ENCODE measurements at places on chromosomes 11 and 22.
A peak's percentile ranks its signal among the peaks of the same experiment; 100 is the strongest.

DNA sequence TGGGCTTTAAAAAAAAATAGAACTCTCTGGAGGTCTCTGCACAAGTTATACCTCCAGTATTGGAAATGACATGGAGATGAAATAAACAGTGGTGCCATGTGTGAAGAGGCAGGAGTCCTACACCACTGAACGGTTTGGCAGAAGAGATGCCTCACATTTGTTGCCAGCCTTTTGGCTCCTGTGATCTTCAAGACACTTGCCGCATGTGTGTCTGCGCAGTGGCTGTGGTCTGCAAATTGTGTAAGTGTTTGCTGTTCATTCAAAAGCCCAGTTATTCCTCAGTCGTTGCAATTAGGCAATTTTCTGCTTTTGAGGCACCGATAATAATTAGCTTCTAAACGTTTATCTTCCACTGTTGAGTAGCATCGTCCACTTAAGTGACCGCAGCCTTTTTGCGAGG lies 319.1 kb downstream of the BRD1 start:
- H3K4me3 ChIP-seq = no peak overlapping the region
- H3K36me3 ChIP-seq = no peaks in the 10 kb centered on the region
- no peak overlapping the region for H3K27ac ChIP-seq
- H3K4me1 ChIP-seq = no peaks in the 10 kb centered on the region
- peaks cover 9% of the 10 kb centered on the region for H3K27me3 ChIP-seq

GRCh38 chr22:32423664-32424063 lies 11.6 kb upstream of the RTCB start:
- no peaks in the 10 kb centered on the region for H3K4me1 ChIP-seq
- no peaks in the 10 kb centered on the region for H3K27me3 ChIP-seq
- no peaks in the 10 kb centered on the region for H3K36me3 ChIP-seq
- no peak overlapping the region for H3K27ac ChIP-seq

DNA sequence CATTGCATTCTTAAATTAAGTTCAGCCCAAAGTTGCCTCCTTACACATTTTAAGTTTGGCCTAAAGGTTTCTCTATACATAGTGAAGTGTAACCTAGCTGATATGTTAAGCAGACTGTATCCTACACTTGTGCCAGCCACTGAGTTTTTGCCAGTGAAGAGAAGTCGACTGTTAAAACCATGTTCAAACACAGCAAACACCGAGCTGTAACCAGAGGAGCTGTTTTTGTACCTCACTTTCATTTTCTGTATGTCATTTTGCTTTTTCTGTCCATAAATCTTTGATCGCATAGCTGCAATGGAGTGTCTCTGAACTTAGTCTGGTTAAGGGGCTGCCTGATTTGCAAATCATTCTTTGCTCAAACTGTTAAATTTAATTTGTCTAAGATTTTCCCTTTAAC lies 403.7 kb downstream of the LUZP2 start:
- H3K27ac ChIP-seq = no peak overlapping the region
- no peaks in the 10 kb centered on the region for H3K4me1 ChIP-seq
- no peaks in the 10 kb centered on the region for H3K36me3 ChIP-seq
- no peaks in the 10 kb centered on the region for H3K27me3 ChIP-seq
- DNase-seq = no peak

GRCh38 chr11:60834742-60835533 lies 7.0 kb upstream of the CCDC86 start:
- H3K4me3 ChIP-seq = no peak overlapping the region
- no peaks in the 10 kb centered on the region for H3K4me1 ChIP-seq
- no peaks in the 10 kb centered on the region for H3K36me3 ChIP-seq

DNA sequence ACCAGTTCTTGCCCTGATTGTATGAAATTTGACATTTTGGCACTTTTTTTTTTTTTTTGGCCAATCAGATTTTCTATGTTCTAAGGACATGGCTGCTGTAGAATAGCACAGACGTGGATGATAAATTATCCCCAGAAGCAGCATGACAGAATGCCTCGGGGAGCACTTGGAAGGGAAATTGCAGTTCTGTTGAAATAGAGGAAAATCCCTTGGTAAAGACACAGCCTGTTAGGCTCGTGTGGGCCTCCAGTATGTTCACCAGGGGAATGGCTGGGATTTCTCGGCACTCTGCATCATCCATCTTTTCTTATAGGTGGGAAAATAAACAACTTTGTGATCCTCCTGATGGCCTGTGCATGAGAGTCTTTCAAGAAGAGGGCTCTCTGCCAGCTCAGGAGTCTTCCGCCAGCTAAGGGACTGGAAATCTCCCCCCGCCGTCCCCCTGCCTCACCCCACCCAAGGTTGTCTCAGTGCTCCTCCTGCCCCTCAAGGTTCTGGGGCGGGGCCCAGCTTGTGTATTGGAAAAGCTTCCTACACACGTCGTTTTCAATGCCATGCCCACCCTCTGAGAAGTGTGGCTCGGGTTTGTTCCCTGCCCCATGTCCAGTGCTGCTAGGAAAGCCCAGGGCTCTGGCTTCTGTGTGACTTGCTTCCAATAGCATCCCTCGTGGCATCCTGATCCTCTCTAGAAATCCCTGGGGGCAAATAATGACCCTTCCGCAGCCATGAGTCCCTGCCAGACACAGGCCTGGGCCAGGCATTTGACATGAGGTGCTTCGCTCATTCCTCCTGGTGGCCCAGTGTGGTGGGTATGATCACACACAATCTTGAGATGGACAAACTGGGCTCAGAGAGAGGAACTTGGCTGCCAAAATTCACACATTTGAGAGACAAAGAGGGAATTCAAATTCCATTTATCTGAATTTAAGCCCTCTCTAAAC lies 70.6 kb upstream of the ATXN10 start:
- no peak for DNase-seq
- no peaks in the 10 kb centered on the region for H3K4me1 ChIP-seq
- peak overlapping the region; percentile 21 for H3K27ac ChIP-seq
- H3K4me3 ChIP-seq = no peak overlapping the region
- no peaks in the 10 kb centered on the region for H3K36me3 ChIP-seq

GRCh38 chr11:59523541-59523940 lies 12.2 kb downstream of the OR4D9 start:
- no peaks in the 10 kb centered on the region for H3K27me3 ChIP-seq
- no peak for DNase-seq
- H3K4me1 ChIP-seq = no peaks in the 10 kb centered on the region
- no peaks in the 10 kb centered on the region for H3K36me3 ChIP-seq
- no peak overlapping the region for H3K4me3 ChIP-seq
- H3K27ac ChIP-seq = no peak overlapping the region

DNA sequence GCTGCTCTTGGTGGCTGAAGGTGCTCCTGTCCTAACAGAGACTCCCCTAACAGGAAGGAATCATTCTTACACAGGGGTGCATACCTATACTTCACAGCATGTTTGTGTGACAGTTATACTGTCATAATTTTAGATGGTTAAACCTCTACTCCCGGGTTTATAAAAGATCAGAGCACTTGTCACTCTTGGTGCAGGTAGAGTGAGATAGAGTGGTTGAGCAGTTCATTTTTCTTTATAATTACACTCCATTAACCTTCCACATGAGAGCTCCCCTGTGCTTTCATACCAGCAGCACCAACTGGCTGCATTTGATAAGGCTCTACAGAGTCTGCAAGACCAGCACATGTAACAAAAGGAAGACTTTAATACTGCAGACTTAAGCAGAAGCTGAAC lies 72.9 kb downstream of the LARGE2 start:
- no peaks in the 10 kb centered on the region for H3K4me1 ChIP-seq
- no peak for DNase-seq
- H3K36me3 ChIP-seq = no peaks in the 10 kb centered on the region
- H3K27ac ChIP-seq = no peak overlapping the region

DNA sequence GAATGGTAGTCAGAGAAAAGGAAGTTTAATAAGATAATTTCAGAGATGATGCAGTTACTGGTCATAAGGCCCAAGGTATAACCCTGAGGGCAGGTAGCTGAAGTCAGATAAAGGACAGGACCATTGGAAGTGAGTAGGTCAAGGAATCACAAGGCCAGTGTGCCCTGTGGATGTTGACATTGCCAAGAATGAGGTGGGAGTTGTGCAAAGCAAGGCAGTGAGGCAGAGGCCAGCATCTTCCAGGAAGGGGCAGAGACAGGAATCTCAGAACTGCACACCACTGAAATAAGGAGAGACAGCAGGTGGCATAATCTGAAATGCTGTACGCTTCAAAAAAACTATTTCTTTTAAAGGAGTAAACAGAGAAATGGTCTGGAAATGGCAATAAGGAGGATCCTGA lies 61.4 kb downstream of the ABTB2 start:
- no peak overlapping the region for H3K27ac ChIP-seq
- H3K27me3 ChIP-seq = no peaks in the 10 kb centered on the region
- H3K4me3 ChIP-seq = no peak overlapping the region
- H3K36me3 ChIP-seq = no peaks in the 10 kb centered on the region
- H3K4me1 ChIP-seq = no peaks in the 10 kb centered on the region
- no peak for DNase-seq

GRCh38 chr22:42877597-42878340 lies 20.7 kb upstream of the ARFGAP3 start:
- no peaks in the 10 kb centered on the region for H3K36me3 ChIP-seq
- H3K27me3 ChIP-seq = no peaks in the 10 kb centered on the region
- DNase-seq = no peak
- H3K4me3 ChIP-seq = no peak overlapping the region
- H3K27ac ChIP-seq = peak overlapping the region; percentile 57

GRCh38 chr11:70483077-70483861 lies 84.9 kb downstream of the CTTN start:
- no peaks in the 10 kb centered on the region for H3K36me3 ChIP-seq
- DNase-seq = no peak
- H3K27me3 ChIP-seq = no peaks in the 10 kb centered on the region
- no peak overlapping the region for H3K27ac ChIP-seq

DNA sequence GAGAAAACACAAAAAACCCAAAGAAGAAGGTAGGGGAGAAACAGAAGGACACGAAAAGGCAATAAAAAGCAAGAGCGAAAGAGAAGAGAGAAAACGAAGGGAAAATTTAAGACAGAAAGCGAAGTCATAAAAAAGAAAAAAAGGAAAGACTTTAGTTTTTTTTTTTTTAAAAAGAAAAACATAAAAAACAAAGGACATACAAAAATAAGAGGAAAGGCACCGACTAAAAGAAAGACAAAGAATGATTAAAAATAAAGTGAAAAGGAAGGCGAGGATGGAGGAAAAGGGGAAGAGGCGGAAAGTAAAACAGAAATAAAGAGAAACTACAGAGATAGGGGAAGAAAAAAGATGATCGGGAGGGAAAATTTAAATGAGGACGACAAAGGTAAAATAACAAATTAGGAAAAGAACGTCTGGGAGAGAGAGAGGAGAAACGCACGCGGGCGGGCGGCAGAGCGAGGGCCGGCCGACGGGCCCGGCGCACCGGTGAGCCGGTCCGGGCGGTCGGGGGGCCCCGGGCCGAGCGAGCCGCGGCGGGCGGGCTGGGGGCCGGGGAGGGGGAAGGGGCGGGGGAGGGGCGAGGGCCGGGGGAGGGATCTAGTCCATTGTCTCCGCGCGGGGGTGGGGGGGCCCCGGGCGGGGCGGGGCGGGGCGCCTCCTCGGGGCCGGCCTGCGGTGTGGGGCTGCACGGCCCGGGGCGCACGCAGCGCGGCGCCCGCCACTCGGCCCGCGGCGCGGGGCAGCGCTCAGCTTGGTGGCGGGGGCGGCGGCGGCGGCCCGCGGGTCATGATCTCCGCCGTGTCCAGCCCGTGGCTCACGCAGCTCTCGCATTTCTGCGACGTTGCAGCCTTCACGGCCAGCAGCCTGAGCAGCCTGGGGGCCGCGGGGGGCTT lies at the start of gene TBX1:
TBX1 (plus strand) TSS at position 721 of the 893 bp plus-strand sequence; CDS start at position 787, 66 bp downstream.
- no peak for DNase-seq
- peaks cover 5% of the 10 kb centered on the region for H3K4me1 ChIP-seq
- H3K27ac ChIP-seq = no peak within 1 kb of the TSS
- no peaks in the 10 kb centered on the region for H3K36me3 ChIP-seq

DNA sequence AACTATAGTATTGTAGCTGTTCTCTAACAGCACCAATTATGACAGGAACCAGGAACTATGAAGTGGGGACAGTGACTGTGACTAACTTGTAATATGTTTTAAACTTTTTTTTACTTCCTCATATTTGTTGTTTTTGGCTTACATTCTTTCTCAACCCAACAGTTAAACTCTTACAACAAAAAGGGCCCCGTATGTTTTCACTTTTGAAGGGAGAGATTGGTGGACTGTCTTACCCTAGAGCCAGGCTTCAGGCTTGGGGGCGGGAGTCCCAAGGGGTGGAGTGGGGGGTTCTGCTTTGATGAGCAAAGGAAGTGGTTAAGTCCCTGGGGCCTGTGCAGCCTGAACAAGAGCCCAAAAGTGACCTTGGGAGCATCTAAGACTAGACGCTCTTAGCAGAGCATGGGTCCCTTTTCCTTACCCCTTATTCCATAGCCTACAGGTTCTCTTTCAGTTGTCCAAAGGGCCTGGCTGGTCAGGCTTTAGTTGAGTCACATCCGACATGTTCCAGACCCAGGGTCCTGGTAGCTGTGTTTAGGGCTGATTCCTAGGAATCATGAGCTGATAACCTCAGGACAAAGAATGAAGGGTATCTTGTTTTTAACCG lies 38.8 kb downstream of the STIM1 start:
- peak overlapping the region; percentile 88 for H3K27ac ChIP-seq
- no peaks in the 10 kb centered on the region for H3K4me1 ChIP-seq
- no peaks in the 10 kb centered on the region for H3K36me3 ChIP-seq
- no peaks in the 10 kb centered on the region for H3K27me3 ChIP-seq
- no peak for DNase-seq
